ENCODE measurements at places on chromosomes 11 and 22. TPM values are rescaled to one million over a fixed set of nuclear protein-coding genes. Genes with fewer than 3 reads are reported as not detected.

DNA sequence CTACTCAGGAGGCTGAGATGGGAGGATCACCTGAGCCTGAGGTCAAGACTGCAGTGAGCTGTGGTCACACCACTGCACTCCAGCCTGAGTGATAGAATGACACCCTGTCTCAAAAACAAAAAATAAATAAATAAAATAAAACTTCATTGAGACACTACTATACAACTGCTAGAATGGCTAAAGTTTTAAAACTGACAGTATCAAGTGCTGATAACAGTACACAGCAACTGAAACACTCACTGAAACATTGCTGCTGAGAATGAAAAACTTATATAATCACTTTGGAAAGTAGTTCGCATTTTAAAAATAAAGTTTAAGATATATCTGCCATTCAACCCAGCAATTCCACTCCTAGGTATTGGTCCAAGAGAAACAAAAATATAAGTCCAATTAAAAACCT lies 100.7 kb downstream of the WNT11 start:
- DNase-seq = no peak

The TKFC gene
- total RNA-seq = 16.1 TPM

DNA sequence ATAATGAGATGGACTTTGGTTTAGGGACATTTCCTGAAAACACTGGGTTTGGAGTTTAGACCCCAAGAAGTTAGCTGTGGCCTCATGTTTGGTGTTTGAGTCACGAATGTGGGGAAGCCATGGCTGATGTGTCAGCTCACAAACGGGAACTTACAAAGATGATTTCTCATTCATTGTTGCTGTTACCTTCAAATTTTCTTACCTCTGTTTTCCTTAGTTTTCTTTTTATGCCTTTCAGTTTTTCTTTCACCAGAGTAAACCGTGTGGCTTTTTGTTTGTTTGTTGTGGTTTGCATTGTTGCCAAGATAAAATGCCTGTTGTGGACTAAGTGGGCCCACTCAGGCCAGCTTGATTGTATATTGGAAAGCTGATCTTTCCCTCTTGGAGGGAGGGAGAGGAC lies 89.1 kb downstream of the SWAP70 start:
- peak; percentile 74 for DNase-seq

DNA sequence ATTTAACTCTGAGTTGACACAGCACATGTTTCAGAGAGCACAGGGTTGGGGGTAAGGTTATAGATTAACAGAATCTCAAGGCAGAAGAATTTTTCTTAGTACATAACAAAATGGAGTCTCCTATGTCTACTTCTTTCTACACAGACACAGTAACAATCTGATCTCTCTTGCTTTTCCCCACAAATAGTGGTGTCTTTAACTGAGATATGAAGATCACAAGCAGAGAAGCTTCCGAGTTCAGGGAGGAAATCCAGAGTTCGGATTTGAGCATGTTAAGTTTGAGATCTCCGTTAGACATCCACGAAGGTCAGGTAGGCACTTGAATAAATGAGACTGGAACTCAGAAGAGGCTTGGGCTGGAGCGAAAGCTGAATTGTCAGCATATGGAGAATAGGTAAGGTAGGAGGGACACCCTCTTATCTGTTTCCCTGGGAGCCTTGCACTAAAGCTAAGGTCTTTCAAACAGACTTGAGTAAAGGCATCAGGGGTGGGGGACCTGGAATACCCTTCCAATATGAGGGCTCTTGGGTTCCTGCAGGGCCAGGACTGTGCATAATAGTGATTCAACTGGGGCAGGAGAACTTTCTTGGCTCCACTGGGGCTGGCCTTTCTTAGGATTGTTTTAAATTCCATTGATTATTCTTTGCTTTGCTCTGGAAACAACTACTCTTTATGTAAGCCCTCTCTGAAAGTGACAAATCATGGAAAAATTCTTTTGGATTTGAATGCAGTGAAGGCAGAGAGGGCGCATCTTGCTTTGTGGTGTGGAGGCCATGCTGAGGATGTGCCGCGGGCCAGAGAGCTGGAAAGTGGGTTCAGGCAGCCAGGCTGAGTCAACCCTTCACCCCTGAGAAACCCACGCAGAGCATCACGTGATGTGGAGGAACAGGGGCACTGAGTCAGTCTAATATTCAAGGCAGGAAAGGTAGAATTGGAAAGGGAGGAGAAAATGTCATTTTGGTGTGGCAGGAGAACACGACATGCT lies 62.7 kb upstream of the AMPD3 start:
- DNase-seq = peak; percentile 83

The MISFA gene
- 0.60 TPM for total RNA-seq

- DNase-seq = peak; percentile 98
These were observed 7.0 kb downstream of the C11orf86 start for GRCh38 chr11:66981976-66982578.

The GGT5 gene
- total RNA-seq = not detected

DNA sequence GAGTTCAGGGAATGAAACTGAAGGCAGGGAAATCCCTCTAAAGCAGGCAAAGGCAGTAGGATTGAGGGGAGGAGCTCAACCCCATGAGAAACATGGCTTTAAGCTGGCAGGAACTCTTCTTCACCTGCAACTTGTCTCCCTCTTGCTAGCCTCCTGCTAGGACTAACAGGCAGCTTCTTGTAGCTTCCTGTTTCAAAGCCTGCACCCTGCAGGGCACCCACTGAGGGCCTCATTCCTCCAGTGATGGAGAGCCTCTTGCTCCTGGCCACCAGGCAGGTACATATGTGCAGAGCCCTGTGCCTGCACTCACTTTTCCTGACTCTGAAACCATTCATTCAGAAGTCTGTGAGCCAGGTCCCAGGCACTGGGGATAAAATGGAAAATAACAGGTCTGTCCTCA lies 137.0 kb downstream of the SERGEF start:
- DNase-seq = no peak

The C22orf23 gene
- 0.12 TPM for total RNA-seq

- DNase-seq = no peak
These were observed 64.3 kb downstream of the ETS1 start for GRCh38 chr11:128522943-128523518.

The NELL1 gene
- 0.12 TPM for total RNA-seq

The APLNR gene
- total RNA-seq = not detected

GRCh38 chr22:41568811-41569210 lies 8.0 kb downstream of the CSDC2 start:
- DNase-seq = no peak

- no peak for DNase-seq
These were observed 13.9 kb upstream of the TH start for GRCh38 chr11:2185324-2186085.

The DLG2 gene
- total RNA-seq = 0.36 TPM

The THRSP gene
- not detected for total RNA-seq

DNA sequence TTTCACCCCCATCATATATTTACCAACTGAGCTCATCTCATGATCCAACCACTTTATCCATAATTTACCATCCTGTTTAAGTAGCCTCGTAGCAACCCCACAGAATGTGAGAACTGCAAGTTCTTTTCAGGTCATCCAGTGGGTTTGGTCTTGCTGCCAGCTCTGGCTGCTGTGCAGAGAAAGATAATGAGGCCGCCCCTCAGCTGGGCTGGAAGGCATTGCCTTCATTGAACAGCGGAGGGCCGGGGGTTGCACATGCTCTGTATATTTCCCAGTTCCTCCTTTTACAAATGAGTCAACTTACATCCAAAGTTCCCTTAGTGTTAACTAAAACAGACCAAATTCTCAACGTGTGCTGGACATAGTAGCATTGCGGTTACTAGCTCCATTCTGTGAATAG lies 96.7 kb downstream of the SYN3 start:
- DNase-seq = no peak

- no peak for DNase-seq
These were observed 22.8 kb downstream of the INCENP start for GRCh38 chr11:62146476-62147200.

GRCh38 chr11:20158597-20159257 lies 1.5 kb downstream of the DBX1 start:
- peak; percentile 59 for DNase-seq

The MAPK1 gene
- total RNA-seq = 35.4 TPM

The CBLIF gene
- total RNA-seq = not detected

DNA sequence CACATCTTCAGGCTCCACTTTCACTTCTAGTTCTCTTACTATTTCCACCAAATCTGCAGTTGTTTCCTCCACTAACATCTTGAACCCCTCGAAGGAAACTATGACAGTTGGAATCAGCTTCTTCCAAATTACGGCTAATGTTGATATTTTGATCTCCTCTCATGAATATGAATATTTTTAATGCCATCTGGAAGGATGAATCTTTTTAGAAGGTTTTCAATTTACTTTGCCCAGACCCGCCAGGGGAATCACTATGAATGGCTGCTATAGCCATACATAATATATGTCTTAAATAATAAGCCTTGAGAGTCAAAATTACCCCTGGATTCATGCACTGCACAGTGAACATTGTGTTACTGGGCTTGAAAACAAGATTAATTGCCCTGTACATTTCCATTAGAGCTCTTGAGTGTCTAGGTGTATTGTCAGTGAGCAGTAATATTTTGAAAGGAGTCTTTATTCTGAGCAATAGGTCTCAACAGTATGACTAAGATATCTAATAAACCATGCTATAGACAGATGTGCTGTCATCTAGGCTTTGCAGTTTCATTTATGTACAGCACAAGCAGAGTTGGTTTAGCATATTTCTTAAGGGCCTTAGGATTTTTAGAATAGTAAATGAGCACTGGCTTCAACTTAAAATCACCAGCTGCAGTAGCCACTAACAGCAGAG lies 48.3 kb upstream of the LRRC55 start:
- DNase-seq = no peak

DNA sequence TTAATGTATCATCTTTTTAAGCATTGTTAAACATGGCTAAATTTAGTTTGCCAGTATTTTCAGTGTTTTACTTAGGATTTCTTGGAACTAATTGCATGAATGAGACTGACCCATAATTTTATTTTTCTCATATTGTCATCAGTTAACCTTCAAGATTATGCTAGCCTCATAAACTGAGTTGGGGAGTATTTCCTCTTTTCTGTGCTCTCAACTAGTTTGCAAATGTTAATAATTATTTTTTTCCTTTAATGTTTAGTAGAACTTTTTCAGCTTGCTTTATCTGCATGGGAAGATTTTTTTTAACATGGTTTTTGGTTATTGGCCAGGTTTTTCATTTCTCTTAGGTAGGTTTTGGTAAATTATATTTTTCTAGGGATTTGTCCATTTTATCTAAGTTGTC lies 235.4 kb upstream of the SESN3 start:
- no peak for DNase-seq

The JHY gene
- total RNA-seq = 4.6 TPM

The KRTAP5-7 gene
- not detected for total RNA-seq

- DNase-seq = peak; percentile 20
These were observed 4.1 kb upstream of the STT3A start for GRCh38 chr11:125588505-125588904.

DNA sequence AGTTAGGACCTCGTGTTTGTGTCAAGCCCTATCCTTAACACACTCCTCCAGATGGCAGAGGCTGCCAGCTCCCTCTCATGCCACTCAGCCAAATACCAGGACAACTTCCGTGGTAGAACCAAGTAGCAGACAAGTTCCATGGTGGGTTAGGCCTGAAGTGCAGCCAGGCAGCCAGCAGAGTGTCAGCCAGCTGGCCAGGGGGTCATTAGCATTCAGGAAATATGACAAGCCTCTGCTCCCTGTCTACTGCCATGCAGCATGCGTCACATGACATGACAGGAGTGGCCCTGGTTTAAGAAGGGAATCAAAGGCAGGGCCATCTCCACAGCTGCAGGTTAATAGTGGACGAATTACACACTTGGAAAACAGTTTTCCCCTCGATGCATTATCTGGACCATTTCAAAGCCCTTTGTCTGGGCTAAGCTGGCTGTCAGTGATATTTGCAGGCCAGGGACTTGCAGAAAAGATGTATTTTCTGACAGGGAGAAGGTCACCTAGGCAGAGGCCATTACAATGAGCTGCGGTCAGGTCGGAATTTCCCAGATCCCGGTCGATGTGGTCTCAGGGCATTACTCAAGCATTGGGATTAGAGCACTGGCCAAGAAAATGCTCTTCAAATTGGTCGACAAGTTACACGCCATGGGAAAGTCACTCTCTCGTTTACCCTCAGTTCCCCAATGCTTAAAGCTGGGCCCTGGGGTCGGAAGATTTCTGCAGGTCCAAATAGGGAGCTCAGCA lies 461.7 kb upstream of the CADM1 start:
- DNase-seq = peak; percentile 70

The DSCAML1 gene
- total RNA-seq = not detected

The RFPL1 gene
- total RNA-seq = not detected

DNA sequence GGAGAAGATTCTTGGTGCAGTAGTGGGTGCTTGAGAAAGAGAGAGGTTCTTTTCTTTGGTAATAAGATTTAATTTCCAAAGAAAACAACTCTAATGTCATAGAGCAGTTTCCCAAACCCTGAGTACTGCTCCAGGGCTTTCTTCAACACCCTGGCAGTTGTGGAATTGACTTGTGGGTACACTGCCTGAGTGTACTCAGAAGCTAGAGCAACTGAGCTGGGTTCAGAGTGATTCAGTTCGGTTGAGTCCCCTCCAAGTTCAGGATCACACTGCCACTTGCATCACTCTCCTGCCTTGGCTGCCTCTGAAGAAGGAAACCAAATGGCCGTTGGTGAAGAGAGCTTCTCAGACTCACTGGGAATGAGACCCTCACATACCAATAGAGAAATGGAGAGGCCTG lies 5.3 kb downstream of the DMC1 start:
- no peak for DNase-seq

GRCh38 chr22:23398701-23399366 lies 181.3 kb downstream of the IGLL1 start:
- DNase-seq = no peak

GRCh38 chr22:37397226-37397625 lies 30.1 kb downstream of the ELFN2 start:
- no peak for DNase-seq

The RASGRP2 gene
- not detected for total RNA-seq

The B4GALNT4 gene
- total RNA-seq = not detected

GRCh38 chr11:83093634-83094033 lies 21.9 kb upstream of the RAB30 start:
- no peak for DNase-seq

DNA sequence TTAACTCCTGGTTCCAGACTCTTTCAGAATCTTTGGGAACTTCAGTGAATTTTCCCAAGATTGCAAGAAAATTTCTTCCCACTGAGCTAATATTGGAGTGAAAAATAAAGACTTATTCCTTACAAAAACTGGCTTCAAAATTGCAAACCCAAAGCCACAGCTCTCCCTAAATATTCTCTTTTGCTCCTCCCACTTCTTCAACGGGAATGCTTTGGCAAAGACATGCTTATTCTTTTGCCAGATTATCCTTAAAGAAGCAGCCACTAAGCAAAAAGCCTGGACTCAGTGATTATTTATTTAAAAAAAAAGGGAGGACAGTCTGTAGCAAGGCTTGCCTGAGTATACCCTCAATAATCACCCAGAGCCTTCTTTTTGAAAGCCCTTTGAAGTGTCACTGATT lies 902.4 kb upstream of the CCDC90B start:
- no peak for DNase-seq

GRCh38 chr11:47573321-47573720 lies 5.4 kb downstream of the KBTBD4 start:
- DNase-seq = no peak

GRCh38 chr11:108216988-108217387 lies 5.5 kb downstream of the NPAT start:
- no peak for DNase-seq

- no peak for DNase-seq
These were observed 52.3 kb upstream of the OR5P2 start for GRCh38 chr11:7849018-7849417.

The MS4A15 gene
- not detected for total RNA-seq
